ENCODE measurements at places on chromosomes 3 and 15. TPM values are rescaled to one million over a fixed set of nuclear protein-coding genes. Genes with fewer than 3 reads are reported as not detected.

DNA sequence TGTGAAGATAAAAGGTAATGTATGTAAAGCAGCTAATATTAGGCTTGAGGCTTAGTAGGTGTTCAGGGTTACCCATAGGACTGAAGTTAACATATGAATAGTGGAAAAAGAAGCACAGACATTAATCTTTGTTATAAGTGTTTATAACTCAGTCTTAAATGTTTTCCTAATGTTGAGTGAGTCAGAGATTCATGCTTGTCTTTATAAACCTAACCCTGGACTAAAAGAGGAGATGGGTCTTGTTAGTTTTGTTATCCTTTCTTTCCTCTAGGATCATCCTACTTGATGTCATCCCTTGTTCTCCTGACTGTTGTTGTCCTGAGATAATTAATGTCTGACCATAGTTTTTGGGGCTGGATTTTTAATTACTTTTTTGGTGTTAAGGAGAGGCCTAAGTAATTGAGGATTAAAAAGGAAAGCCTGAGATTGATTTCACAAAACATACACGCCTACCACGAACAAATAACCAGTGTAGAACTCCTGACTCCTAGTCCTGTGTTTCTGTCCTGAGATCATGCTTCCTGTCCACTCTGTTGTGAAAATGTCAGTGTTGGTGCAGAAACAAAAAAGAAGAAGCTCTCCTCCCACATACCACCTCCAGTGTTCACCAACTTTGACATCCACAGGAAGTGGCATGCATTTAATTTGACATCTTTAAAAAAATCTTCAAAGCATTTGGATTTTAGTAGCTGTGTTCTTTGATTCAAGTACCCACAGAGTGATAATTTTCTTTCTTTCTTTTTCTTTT, 8.4 kb downstream of the MITF start:
- DNase-seq: no peak

GRCh38 chr15:35725353-35725752, 179.4 kb upstream of the DPH6 start:
- DNase-seq: no peak

DNA sequence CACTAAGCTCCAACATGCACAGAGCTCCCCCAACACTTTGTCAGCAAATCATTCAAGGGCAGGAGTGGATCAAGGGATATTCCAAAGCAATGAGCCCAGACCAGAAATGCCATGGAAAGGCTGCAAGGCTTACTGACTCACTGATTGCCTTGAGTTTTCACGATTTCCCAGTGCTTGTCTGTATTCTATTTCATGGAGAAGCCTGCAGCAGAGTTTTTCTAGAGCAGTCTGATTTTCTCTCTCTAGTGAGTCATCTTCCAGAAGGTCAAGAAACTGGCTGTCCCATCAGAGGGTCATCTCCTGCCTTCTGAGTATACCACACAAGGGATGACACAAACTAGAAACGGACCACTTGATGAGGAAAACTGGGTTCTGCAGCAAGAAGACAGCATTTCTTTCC, 16.5 kb downstream of the LMCD1 start:
- DNase-seq: no peak

GRCh38 chr3:82685761-82686160, 924.3 kb upstream of the GBE1 start:
- no peak for DNase-seq

GRCh38 chr3:129504471-129505100, 23.9 kb upstream of the RHO start:
- DNase-seq: no peak

- DNase-seq: no peak
Measured at GRCh38 chr3:194929578-194929960, 243.9 kb downstream of the FAM43A start.

DNA sequence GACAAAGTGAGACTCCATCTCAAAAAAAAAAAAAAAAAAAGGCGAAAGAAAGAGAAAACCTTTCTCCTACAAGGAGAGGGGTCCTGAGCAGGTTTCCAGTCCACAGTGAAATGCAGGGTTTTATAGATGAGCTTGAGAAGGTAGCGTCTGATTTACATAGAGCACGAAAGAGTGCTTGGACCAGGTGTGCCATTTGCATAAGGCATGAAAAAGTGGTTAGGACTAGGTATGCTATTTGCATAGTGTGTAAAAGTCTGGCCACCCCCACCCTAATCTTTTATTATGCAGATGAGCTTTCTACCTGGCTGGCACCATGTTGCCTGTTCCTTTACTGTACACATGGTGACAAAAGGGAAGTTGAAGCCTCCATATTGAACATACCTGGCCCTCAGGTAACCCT, 13.6 kb upstream of the RNU6-1 start:
- DNase-seq: no peak

DNA sequence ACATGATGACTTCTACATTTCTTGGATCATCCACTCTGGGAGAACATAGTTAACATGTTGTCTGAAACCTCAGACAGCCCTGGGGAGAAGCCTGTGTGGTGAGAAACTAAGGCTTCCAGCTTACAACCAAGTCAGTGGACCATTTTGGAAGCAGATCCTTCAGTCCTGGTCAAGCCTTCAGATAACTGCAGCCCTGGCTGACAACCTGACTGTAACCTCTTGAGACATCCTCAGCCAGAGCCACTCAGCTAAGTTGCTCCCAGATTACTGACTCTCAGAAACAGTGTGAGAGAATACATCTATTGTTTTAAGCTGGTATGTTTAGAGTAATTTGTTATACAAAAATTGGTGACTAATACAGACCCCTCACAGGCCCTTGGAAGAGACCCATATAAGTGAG, 50.9 kb upstream of the KPNA4 start:
- no peak for DNase-seq

DNA sequence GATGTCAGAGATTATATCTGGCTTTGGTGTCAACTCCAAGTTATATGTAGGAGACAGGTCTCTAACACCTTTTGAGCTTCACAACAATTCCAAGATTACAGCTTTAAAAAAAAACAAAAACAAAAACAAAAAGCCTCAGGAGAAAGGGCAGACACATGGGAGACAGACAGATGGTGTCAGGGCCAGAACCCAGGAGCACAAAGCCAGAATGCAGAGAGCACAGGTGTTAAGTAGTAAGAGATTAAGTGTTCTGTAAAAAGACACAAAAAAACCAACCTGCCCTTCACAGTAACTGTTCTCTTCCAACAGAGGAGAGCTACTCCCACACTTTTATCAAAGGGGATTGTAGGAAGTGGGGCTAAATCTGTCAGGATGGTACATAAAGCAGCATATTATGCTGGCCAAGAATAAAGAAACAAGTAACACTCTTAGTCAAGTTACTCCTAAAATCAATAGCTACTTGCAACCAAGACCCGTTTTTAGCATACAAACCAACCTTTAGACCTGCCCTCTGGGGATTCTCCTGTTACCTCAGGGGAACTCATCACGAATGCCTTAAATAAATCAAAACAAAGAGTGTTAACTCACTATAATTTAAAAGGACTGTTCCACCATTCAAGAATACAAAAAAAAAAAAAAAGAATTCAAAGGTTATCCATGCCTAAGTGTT, 5.9 kb downstream of the CPEB1 start:
- no peak for DNase-seq

DNA sequence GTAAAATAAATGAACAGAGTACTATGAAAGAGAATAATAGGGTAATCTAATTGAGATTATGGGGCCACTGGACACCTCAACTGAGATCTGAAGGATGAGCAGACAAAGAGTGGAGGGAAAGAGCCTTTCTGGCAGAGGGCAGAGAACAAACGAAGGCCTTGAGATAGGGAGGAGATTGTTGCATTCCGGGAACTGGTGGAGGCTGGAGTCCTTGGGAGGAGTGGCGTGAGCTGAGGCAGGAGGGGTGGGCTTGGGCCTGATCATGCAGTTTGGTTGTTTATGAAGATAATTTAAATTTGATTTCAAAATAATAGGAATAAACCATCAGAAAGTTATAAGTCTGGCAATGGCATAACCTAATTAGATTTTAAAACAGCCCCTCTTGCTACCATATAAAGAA, 59.5 kb upstream of the GALNT15 start:
- no peak for DNase-seq

GRCh38 chr3:158875700-158876099, 73.8 kb downstream of the MFSD1 start:
- DNase-seq: no peak

DNA sequence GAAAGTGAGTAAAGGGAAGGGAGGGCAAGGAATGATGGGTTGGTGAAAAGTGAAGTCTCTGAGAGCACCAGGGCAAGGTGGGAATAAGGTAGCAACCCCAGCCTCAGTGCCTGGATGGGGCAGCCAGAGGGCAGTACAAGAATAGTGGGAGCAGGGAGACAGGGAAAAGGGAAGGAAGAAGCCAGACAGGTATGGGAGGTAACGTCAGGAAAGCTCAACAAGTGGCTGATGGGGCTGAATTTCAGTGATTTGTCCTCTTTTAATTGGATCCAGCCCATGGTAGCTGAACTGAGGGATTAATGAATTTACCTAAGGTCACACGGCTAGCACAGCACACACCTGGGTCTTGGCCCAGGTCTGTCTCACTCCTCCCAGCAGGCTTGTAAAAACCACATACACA, 12.6 kb downstream of the RORA start:
- no peak for DNase-seq

DNA sequence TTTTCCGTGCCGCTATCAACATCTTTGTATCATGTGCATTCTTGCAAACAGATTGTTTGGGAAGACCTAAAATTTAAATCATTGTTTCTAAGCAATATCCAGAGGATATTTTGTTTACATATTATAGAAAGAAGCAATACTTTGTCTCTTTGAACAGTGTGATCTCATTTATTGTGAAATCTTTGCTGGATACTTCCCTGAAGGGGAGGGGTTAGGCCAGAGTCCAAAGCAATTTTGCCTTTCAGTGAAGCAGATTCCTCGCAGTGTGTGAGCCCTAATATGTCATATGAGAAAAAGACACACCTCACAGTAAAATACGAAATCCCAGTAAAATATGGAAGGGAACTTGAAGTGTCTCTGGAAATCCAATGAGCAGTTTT, 158.7 kb upstream of the SLCO3A1 start:
- DNase-seq: peak; percentile 54

DNA sequence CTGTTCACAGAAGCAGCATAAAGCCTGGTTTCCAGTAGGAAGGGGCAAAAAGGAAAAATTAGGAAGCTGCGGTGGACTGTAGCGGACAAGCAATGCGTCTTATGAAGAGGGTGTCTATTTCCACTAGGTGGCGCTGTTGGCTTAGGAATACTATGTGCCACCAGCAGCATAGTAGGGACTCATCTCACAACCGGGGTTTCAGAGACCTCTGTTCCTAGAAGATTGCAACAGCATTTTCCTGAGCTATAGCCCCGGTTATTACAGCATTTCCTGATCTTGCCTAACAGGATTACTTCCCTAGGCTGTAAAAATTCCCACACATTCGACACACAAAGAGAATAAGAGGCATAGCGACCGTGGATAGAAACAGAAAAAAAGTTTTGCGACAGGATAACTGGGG, 683.0 kb downstream of the TBL1XR1 start:
- no peak for DNase-seq

DNA sequence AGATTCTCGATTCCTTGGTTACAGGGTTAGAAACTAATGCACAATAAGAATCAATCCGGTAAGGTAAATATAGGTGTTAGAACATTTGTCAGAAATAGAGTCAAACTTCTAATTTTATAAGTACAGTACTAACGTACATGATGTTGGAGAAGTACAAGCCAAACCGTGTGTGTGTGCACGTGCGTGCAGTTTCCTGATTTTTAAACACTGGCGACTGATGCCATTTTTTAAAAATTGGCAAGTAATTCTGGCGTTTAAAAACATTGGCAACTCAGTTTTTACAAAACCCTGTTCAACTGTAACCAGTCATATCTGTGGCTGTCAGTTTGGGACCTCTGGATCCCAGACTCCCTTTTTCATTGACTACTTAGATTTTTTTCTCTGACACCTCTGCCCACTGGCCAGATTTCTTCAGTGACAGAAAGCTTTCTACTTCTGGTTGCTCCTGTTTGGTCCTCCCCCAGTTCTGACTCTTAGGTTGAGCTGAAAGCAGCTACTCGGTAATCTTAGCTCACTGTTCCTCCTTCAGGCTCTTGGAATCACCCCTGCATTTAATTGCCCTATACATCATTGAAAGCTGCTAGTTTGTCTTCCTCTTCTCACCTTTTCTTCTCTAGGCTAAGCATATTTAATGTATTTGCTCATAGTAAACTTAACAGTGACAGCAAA, 843 bp downstream of the ATG7 start:
- DNase-seq: no peak

- no peak for DNase-seq
Measured at GRCh38 chr15:87228460-87228859, 1028.1 kb downstream of the NTRK3 start.

DNA sequence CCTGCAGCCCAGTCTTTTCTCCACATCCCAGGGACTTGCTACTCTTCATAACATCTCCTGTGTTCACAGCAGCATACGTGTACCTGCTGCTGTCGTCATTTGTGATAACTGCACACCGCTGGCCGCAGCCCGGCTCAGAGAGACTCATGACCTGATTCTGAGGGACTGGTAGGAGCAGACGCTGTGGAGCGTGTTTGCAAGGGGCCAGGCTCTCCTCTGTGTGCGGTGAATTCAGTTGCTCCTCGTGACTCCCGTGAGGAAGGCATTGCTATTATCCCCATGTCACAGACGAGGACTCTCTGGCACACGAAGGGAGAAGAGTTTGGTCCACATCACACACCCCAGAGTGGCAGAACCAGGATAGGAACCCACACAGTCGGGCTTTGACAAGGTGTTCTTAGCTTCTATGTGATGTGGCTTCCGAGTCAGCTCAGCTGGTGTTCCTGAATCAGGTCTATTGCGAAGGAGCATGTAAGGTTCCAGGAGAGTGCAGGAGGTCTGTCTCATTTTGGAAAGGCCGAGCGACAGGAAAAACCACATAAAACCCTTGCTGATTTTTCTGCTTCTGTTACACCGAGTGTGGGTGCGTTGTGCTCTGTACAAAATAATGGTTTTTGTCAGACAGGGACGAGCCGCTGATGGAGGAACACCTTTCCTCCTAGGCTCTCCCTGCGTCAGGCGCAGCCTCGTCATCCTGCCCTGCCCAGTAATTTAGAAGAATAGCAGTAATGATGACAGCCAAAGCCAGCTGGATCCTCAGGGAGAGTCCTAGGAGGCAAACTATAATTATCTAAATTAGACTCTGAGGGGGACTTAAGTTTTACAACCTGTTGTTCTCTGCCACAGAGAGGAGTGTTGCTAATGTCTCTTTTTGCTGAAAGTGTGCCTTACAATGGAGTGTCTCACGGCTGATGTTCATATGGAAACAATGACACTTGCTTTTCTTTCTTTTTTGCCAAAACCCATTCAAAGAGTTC, 157.5 kb upstream of the RGMA start:
- DNase-seq: no peak

- DNase-seq: no peak
Measured at GRCh38 chr15:80944818-80945217, 44.8 kb downstream of the MESD start.

GRCh38 chr3:14891135-14892132, 55.9 kb upstream of the NR2C2 start:
- DNase-seq: no peak

- DNase-seq: no peak
Measured at GRCh38 chr3:136750897-136751315, 1.3 kb downstream of the STAG1 start.

The BCL2A1 gene
- 0.91 TPM for total RNA-seq

The MTMR10 gene
- total RNA-seq: 27.7 TPM

The SPINK8 gene
- total RNA-seq: not detected

The STAC gene
- total RNA-seq: 1.2 TPM

The FRMD5 gene
- total RNA-seq: 46.8 TPM

The PLIN1 gene
- total RNA-seq: 3.3 TPM

The CCR3 gene
- total RNA-seq: not detected

The P2RY12 gene
- 1.4 TPM for total RNA-seq
